ENCODE measurements at places on chromosomes 1 and 21.

- no peak for DNase-seq
These were observed 1795.5 kb downstream of the MRPL39 start for GRCh38 chr21:23811805-23812204.

DNA sequence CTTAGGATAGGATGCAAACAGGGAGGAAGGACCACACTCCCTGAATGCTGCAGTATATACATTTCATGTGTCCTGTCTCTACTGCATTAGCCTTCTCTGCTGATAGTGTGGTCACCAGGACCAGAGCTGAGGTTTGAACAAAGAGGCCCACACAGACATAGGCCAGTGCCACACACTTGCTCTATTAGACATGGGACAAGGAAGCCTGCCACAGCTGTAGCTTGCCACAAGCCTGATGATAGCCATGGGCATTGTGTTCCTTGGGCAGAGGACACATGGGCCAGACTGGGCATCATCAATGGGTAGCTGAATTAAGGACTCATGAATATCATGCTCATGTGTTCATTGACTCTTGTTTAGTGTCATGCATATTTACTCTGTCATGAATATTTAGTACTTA lies 10.4 kb downstream of the CAMSAP2 start:
- DNase-seq, result no peak

DNA sequence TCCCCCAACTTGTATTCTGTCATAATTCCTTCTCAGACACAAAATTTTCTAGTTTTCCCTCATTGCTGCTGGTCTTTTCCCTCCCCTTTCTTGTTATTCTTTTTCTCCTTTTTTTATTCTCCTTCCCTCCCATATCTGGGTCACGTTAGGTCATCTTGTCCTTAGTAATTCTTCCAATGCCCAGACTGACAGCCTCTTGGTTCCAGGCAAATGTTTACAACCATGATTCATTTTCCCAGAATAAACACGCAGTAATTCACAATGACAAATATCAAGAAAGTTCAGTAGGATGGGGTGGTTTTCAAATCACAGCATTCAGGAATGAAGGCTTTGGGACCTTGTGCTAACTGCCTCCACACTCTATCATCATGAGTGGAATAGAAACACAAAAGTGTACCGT lies 25.2 kb downstream of the NHLH2 start:
- no peak for DNase-seq

DNA sequence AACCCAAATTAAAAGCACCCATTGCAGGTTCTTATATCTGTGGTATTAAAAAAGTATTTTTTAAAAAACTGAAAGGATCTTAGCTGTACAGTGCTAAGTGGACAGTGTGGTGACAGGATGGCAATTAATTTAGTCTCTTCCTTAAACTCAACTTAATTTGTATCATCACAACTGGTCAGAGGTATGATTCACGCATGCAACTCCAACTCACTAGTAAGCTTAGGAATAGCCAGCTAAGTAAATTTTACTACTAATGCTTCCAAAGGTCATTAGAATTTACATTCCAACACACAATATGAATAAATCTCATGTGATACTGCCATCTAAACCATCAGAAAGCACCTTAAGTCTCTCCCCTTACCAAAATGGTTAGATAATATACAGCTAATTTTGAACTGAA lies 35.4 kb downstream of the ENAH start:
- no peak for DNase-seq

- no peak for DNase-seq
These were observed 50.9 kb downstream of the PIGK start for GRCh38 chr1:77168358-77168757.

DNA sequence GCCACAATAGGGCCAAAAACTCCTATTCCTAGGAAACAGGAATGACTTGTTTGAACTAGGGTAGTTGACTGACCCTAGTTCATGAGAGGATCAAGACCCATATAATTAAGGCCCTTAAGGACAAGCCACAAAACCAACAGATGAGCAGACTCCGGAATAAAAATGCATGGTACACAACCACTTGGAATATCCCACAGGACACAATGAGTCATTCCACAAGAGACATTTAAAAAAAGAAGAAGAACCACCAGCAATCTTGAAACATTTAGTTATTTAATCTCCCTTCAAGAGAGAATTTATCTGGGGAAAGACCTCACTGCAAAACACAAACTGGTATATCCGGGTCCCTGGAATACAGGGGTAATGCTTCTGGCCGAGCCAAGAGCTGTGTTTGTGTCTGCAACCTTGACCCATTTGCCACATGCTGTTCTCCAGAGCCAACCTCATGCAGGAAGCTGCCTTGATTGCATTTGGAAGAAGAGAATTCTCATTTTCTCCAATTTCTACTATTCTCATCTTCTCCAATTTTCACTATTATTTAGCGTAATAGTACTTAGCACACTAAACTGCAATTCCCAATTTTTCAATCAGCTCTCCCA lies 135.5 kb downstream of the TGFBR3 start:
- no peak for DNase-seq

DNA sequence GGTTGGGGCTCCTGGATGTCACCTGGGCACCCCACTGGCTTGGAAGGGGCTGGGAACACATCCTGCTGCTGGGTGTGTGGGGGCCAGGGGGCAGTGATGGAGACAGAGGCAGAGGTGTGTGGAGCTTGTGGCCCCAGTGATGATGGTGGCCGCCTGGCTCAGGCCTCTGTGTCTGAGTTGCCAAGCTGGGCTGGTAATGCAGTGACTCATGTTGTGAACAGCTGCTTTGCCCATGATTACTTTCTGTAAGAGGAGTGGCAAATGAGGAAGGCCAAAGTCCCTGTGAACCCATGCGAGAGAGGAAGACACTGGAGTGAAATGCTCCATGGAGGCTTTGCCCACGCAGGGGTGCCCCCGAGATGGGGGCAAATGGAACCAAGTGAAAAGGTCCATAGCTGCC lies 86.8 kb downstream of the KCNJ6 start:
- DNase-seq, result no peak

DNA sequence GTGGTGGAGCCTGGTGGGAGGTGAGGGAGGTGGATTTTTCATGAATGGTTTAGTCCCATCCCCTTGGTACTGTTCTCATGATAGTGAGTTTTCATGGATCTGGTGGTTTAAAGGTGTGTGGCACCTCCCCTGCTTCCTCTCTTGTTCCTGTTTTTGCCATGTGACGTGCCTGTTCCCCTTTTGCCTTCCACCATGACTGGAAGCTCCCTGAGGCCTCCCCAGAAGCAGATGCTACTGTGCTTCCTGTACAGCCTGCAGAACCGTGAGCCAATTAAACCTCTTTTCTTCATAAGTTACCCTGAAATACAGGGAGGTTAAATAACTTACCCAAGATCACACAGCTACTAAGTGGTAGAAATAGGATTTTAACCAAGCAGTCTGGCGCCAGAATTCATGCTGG lies 4.3 kb upstream of the HEYL start:
- no peak for DNase-seq

GRCh38 chr1:7508052-7508933 lies 262.8 kb upstream of the VAMP3 start:
- no peak for DNase-seq

GRCh38 chr1:184509105-184509504 lies 122.3 kb downstream of the C1orf21 start:
- no peak for DNase-seq

DNA sequence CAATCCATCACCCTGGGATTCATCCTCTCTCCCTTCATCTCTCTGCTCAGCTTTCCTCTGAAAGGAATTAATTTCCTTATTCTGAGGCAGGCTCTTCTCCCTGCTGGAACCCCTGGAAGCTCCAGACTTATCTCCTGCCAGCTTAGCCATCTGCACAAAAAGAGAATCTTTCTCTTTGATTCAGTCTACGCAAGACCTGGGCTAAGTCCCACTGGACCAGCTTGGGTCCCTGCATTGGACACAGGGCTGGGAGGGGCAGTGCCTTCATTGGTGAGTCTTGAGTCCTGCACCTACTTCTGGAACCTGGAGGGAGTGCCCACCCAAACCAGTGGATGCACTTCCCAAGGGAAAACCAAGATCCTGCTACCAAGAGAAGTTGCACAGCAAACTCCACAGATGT lies 271.7 kb upstream of the CSF3R start:
- no peak for DNase-seq

DNA sequence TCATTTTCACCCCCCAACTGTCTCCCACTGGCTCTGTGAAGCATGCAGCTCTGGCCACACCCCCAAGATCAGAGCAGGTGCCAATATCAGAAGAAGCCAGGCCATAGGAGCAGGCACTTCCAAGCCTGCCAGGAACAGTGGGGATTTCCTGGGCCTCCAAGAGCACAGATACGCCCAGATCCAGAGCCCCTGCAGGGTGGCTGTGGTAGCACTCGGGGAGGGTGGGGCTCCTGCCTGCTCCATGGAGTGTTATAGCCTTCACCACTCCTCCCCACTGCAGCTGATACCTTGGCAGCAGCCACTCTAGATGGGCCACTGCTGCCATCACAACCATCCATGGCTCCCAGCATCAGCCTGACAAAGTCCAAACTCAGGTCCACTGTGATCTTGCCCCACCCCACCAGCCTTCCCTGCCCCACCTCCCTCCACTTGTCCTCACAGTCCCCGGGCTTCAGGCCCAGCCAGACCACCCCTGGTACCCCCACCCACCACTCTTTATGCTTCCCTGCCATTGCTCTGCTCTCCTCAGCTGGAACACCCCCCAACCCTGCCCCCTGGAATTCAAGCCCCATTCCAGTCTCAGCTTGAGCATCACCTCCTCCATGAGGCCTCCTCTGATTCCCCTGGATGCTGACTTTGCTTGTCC lies 448.3 kb downstream of the MATN1 start:
- DNase-seq, result no peak

DNA sequence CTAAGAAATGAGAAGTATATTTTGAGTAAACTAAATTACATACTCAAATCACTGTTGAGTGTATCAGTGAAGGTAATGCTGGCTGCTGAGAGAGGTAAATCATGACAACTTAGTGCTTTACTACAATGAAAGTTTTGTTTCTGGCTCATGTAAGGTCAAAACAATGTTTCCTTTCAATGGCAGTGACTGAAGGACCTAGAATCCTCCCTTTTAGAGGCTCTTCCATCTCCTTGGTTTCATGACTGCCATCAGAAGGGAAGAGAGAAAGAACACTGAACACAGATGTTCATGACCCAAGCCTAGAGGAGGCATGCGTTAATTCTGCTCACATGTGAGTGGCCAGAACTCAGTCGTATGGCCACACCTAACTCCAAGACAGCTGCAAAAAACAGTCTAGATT lies 130.6 kb downstream of the AKT3 start:
- DNase-seq, result no peak

- DNase-seq, result no peak
These were observed 14.2 kb upstream of the WDR47 start for GRCh38 chr1:109056064-109056463.

- no peak for DNase-seq
These were observed 1.1 kb upstream of the KCNJ15 start for GRCh38 chr21:38255571-38256117.

- no peak for DNase-seq
These were observed 54.2 kb downstream of the NRIP1 start for GRCh38 chr21:15010645-15011044.

- no peak for DNase-seq
These were observed 347.9 kb downstream of the USH2A start for GRCh38 chr1:216075339-216075738.

DNA sequence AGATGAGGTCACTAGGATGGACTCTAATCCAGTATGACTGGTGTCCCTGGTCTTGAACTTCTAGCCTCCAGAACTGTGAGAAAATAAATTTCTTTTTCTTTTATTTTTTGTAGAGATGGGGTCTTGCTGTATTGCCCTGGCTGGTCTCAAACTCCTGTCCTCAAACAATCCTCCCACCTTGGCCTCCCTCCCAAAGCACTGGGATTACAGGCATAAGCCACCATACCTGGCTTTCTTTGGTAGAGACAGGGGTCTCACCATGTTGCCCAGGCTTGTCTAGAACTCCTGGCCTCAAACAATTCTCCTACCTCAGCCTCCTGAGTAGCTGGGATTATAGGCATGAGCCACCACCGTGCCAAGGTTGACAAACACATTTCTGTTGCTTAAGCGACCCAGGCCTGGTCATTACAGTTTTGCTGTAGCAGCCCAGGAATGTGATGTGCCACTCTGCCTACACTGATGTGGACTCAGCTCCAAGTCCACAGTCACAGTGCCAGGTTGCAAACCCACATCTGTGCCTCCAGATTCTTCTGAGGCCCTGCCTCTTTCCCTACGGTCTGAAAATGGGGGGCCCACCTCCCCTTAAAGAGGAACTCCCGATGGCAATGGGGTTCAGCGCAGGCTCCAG lies 15.9 kb downstream of the PYCR2 start:
- no peak for DNase-seq

DNA sequence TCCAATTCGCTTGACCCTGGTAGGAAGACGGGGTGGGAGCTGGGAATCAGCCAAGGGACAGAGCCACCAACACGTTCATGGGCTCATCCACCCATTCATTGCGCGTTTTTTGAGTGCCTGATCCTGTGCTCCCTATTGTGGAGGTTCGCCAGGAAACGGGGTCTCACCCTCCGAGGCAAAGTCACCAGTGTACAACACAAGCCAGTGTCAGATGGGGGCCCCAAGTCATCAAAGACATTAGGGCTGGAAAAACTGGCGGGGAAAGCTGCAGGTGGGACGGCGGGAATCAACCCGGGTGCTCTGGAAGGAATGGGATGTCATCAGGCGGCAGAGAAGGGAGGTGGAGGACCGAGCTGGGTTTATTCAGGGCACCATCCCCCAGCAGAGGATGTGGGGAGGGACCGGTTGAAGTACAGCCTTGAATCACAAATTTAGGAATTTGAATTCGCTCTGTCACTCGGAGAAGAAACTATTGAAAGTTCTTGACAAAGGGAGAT lies 667 bp upstream of the NID1 start:
- no peak for DNase-seq

GRCh38 chr1:6484826-6485167 lies 6.7 kb downstream of the PLEKHG5 start:
- DNase-seq, result no peak

DNA sequence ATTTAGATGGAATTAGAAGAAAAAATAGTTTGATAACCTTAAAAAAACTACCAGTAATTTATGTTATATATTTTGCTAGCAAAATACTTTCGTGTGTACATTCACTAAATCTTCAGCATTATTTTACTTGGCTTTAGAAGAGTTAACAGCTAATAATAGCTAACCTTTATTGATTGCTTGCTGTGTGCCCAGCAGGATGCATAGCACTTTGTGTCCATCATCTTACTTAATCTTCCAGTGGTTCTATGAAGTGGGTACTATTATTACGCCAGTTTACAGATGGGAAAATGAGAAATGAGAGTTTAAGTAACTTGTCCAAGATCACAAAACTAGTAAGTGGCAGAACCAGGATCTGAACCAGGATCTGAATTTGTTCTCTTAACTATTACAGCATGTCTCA lies 41.7 kb upstream of the GPR25 start:
- DNase-seq, result no peak

GRCh38 chr1:152182431-152182830 lies 23.4 kb upstream of the RPTN start:
- DNase-seq, result no peak

- DNase-seq, result no peak
These were observed 2.6 kb downstream of the MRPS6 start for GRCh38 chr21:34075760-34076660.

Data from activated T-helper 9 cell treated with anti-CD3 and anti-CD28 coated beads, Interleukin-2, amount 50 U/mL, for 16 hours (primary cell).